Progenitor cell of endocrine pancreas (in vitro differentiated cells): ENCODE measurements at places on chromosomes 4 and X.

DNA sequence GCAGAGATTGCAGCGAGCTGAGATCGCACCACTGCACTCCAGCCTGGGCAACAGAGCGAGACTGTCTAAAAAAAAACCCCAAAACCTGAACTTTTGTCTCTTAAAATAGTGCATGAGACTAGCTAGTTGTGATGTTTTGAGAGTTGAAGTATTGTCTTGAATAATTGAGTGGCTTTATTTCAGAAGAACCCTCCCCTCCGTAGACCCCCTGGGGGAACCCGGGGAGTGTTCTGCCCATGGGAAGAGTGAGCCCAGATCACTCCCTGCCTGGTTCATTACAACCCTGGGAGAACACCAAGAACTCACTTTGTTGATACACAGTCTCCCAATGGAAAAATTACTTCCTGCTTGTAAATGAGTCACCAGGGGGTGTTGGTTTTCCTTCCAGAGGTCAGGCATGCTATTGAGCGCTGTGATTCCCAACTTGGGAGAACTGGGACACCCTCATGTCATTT lies 65.3 kb upstream of the SHISA3 start:
- no peak for DNase-seq

GRCh38 chrX:155061760-155062159 lies 9.2 kb downstream of the CMC4 start:
- no peak for DNase-seq

GRCh38 chr4:104749062-104749461 lies 254.4 kb upstream of the CXXC4 start:
- DNase-seq = no peak

DNA sequence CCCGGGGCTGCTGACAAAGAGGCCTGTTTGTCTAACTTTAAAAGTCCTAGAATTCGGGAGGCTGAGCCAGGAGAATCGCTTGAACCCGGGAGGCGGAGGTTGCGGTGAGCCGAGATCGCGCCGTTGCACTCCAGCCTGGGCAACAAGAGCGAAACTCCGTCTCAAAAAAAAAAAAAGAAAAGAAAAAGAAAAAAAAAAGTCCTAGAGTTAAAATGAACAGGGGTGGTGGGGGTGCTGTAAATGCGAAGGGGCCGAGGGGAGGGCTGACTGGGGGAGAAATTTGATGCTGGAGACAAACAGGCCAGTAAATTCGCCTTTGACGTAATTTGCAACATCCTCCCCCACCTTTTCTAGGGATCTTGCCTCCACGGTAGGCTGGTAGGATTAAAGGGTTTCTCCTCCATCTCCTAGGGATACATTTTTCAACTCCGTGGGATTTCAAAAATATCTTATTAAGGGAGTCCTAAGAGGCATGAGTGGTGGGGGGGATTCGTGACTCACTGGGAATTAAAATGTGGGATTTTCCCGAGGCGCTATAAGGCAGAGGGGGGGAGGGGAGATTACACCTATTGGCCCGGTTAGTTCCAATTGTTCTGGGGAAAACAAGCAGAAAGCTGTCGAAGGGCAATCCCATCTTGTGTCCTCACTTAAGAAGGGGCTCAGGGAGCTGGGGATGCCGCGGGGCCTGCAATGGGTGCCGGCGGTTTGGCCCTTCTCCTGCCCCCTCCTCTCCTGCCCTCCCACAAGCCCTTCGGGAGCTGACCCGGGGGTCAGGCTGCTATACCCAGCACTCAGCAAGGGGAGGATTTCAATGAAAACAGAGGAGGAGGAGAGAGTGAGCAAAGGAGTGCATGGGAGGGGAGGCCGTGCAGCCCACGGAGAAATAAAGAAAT lies 3.0 kb upstream of the BCOR start:
- DNase-seq = no peak

DNA sequence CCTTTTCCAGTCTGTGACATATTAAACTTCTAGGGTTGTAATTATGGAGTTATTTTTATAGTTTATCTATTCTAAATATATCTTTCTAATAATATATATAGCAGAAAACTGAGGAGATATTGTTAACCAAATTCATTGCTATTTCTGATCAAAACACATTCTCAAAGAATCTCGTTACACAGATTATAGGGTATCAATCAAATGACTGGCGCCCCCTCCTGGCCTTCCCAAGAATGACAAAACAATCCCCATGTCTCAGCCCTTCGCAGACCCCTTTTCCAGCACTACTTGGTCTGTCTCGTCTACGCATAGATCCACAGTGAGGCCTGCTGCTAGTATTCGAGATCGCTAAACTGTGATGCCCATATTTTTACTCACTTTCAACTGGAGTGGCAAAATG lies 209.3 kb downstream of the GPC3 start:
- no peak for DNase-seq

GRCh38 chr4:43452948-43453347 lies 560.4 kb downstream of the GRXCR1 start:
- DNase-seq = no peak

DNA sequence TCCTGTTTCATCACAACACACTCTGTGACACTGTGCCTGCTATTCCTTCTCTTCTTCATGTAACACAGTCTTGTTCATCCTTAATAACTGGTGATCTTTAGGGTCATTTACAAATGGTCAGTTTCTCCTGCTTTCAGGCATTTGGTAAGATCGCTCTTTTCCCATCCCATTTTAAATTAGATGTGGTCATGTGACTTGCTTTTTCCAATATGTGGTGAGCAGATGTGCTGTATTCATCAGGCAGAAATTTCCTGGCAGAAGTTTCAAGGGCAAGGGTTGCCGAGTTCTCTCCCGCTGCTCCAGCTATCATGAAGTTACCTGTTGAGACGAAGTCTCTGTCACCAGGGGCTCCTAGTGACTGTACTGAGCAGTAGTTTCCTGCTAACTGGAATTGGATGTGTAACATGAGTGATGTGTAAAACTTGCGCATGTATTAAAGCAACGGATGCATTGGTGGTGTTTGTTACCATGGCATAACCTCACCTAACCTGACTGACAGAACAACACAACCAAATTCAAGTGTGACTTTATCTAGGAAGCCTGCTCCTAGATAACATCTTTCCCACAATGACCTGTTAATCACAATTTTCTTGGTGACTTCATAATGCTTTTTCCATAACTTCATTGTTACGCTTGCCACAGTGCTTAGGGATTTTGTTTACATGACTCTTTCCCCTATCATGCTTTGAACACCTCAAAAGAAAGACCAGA lies 29.5 kb upstream of the BMPR1B start:
- no peak for DNase-seq

DNA sequence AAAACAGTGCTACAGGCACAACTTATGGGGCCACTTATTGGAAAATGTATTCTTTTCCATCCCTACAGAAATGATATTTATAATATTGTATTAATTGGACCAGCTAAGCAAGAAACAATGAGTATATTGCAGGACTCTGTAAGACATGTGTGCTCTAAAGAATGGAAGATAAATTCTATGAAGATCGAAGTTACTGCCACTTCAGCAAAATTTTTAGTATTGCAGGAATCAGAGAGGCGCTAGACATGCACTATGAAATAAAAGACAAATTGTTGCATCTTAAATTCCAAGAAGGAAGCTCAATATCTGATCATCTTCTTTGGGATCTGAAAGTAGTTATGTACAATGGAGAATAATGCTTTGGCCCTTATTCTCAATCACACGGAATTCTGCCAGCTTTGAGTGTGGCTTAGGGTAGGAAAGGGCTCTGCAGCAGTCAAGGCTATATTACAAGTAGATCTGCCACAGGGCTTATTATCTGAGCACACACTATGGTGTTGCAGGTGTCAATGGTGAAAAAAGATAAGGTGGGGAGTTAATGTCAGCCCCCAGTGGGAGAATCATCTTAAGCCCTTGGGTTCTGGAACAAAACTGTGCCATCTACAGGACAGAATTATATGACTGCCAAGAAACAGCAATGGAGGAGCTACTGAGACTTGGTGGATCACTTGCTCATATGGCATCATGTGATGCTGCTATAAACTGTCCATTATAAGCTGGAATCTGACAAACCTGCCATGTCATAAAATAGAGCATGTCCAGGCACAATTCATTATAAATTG lies 334.0 kb upstream of the NDST3 start:
- no peak for DNase-seq

GRCh38 chrX:150694738-150695410 lies 1.7 kb downstream of the MTMR1 start:
- DNase-seq = no peak

DNA sequence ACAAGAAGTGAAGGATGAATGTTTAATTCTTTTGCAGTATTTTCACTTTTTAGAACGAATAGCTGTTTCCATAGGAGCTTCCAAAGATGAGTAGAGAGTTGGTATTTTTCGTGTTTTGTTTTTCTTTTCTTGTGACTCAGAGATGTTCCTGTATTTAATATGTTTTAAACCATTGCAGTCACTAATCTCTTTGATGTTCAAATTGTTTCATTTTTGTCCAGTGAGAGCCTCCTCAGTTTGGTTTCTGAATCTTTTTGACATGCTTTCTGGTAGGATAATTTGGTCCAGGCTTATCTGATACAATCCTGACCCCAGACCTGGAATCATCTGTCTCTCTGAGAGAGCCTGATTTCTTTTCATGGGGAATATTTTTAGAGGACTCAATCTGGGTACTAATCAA lies 41.6 kb downstream of the BEX3 start:
- no peak for DNase-seq

DNA sequence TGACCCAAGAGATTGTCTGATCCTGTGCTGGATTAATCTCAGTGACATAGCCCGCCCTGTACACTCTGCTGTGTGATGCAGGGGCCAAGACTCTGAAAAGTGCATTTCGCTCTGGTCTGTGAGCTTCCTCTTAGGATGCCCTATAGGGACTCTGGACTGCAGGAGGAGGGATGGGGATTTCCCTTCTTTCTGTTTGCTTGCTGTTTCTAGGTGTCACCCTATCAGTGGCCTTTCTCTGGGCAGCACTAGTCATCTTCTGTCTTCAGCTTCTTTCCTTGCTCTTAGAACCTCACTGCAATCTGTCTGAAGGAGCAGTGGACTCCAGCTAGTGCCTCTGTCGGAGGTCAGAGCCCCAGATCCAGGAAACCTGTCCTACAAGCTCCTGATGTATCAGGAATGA lies 34.5 kb upstream of the SCRG1 start:
- DNase-seq = no peak

DNA sequence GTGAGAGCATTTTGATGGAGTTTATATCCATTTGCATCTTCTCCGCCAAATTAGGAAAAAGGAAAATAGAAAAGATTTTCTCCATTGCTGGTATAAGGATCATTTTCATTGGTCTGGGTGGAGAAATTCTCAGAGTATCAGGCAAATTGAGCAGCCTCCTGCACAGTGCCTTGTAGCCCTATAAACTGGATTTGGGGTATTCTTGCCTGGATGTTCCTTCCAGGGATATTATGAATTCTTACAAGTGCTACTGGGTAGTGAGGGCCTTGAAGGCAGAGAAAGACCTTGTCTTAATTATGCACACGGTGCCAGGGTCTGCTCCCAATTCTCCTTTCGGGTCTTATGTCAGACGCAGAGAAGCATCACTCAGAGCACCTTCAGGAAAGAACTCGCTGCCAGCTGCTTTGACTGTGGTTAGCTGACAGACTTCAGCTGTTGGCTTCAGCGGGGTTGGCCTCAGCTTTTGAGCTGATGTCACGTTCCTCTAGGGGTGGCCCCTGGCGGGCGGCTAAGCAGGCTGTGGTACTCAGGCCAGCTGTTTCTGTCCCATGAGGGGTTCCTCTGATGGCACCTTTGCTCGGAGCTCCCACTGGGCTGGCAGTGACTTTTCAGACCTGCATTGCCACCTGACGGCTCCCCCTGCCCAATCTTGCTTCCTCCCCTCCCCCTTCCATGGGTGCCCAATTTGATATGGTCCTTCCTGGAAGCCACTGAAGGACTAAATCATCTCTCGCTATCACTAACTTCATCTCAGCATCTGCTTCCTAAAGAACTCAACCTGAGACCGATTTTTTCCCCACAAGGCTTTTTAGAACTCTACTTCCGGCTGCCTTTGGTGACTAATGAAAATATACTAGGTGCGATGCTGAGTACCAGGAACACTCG lies 519.5 kb downstream of the BCOR start:
- no peak for DNase-seq

- DNase-seq = no peak
These were observed 160.1 kb downstream of the EFHC2 start for GRCh38 chrX:44183329-44183728.

DNA sequence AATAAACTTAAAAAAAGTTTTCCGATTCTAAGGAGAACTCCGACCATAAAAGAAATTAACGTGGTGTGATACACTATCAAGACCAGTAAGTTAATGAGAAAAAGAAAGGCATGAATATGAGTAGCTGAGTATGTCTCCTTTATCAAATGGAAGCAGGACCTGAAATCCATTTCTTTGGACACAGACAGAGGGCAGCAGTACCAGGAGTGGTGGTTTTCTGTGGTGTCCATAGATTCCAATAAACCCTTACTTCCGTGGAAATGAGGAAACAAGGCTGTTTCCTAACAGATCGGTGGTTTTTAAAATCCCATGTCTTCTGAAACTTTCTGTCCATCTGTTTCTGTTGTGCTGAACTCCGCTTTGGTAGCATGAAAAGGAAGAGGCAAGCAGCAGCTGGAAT lies 128.5 kb upstream of the TSPAN5 start:
- no peak for DNase-seq

DNA sequence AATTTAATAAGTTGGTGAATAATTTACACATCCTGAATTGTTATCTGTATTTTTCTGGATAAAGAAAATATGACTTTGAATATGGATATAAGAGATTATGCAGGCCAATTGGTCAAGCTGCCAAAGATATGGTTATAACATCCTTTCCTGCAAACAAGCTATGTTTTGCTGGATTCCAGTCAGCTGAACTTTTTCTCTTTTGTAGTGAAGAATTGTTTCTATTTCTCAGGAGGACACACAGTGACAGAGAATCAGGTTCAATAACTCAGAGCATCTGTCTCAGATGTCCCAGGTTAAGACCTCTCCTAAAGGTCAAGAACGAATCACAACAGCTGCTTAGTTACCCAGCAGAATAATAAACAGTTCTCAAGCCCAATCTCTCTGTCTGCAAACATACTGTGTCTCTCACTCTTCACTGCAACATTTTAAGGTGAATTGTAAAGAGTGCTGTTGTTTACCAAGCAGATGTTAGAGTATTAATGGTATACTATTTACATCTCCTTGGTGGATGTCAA lies 189.5 kb upstream of the ANKRD50 start:
- no peak for DNase-seq

DNA sequence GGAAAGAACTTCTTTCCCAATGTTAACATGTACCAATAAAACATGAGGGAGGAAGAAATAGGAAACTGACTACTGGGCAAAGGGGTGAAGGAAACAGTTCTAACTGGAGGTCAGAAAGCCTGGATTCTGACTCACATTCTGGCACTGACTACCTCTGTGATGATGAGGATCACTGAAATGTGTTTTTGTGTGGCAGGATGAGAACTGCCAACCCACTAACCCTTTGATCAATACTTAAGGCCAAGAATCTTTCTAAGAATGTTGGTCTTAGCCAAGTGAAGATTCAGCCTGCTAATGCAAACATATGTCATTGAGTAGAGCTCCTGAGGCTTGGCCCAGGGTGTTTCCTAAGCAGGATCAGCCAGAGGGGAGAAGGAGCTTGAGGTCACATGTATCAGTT lies 4.6 kb downstream of the ALAS2 start:
- no peak for DNase-seq

DNA sequence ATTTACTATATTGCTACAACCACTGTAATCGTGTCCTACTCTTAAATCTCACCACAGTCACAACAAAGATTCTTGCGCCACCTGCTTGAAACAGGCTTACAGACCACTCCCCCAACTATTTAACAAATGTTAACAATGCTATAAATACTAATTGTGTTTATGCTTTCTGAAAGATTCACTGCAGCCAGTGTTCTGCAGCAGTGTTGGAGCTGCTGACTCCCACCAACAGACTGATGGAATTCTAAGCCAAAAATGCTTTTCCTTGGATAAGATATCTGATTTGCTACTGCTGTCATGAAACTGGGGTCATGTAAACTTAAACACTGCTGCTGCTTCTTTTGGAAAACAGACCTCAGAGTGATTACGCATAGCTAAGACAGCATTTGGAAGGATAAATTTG lies 244.2 kb upstream of the MAB21L2 start:
- DNase-seq = no peak
